AG04449 (cell line): ENCODE measurements at places on chromosomes 7 and 10.

- no peak for DNase-seq
Observed at GRCh38 chr7:10939237-10939910, 34.3 kb upstream of the PHF14 start.

GRCh38 chr10:79022565-79023230 lies 46.1 kb upstream of the ZMIZ1 start:
- no peak for DNase-seq

DNA sequence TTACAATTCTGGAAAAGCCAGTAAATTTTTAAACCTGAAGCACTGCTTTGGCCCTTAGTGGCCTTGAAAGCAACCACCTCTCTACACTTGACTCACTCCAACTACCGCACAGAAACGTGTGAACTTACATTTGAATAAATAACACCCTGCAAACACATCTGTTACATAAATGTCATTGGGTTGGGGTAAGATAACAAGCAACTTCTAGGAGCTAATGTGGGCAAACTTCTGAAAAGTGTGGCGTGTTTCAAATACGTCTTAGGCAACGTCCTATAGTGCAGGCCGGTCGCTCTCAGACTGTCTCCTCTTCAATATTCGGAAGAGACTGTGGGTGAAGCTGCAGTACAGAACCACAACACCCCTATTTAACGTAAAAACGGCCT lies 474 bp downstream of the ORC5 start:
- DNase-seq = no peak

DNA sequence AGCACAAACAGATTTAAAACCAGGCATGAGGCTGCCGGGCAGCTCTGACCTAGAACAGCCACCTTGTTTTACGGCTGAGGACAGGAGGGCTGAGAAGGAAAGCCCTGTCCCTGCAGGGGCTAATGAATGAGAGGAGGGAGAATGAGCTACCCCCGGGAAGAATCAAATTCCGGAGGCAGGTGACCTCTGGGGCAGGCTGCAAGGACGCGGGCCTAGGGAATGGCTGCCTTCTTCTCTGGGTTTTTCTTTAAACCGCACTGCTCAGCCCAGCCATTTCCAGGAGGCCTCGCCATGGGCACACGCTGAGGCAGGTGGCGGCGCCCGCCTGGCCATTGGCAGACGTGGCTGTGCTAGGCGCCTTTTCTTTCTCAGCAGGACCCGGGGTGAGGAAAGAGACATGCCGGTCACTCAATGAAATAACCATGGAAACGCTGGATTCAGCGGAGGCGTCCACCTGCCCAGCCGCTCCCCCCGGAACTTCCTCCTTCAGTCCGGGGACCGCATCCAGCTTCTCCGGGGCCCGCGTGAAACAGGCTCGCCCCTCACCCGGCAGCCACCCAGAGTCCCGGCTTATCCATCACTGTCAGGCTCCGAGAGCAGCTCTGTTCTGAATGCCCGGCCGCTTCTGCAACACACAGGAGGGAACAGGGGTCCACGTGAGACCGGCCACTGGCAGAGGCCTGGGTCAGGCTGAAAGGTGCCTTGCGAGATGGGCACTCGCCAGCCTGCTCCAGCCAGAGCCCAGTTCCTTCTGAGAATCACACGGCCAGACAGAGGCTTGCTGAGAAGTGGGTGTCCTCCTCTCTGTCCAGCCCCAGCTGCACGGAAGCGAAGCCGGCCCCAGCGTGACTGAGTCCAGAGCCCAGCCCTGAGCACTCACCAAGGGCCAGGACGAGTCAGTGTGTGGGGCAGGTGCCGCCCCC lies 82.1 kb downstream of the PDGFA start:
- DNase-seq = no peak

GRCh38 chr7:12715372-12716133 lies 28.1 kb downstream of the ARL4A start:
- DNase-seq = peak; percentile 29

DNA sequence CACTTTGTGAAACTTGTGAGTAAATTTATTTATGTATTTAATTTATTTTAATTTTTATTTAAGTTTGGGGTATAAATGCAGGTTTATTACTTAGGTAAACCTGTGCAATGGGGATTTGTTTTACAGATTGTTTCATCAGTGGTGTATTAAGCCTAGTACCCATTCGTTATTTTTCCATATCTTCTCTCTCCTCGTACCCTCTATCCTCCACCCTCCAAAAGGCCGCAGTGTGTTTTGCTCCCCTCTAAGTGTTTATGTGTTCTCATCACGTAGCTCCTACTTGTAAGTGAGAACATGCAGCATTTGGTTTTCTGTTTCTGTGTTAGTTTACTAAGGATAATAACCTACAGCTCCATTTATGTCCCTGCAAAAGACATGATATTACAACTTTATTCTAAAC lies 145.4 kb upstream of the SMIM30 start:
- no peak for DNase-seq

- DNase-seq = no peak
Observed at GRCh38 chr7:13577566-13578145, 411.8 kb downstream of the ETV1 start.

GRCh38 chr10:80464557-80465450 lies 10.7 kb downstream of the TSPAN14 start:
- no peak for DNase-seq

- no peak for DNase-seq
Observed at GRCh38 chr7:3882782-3883181, 581.7 kb downstream of the SDK1 start.

DNA sequence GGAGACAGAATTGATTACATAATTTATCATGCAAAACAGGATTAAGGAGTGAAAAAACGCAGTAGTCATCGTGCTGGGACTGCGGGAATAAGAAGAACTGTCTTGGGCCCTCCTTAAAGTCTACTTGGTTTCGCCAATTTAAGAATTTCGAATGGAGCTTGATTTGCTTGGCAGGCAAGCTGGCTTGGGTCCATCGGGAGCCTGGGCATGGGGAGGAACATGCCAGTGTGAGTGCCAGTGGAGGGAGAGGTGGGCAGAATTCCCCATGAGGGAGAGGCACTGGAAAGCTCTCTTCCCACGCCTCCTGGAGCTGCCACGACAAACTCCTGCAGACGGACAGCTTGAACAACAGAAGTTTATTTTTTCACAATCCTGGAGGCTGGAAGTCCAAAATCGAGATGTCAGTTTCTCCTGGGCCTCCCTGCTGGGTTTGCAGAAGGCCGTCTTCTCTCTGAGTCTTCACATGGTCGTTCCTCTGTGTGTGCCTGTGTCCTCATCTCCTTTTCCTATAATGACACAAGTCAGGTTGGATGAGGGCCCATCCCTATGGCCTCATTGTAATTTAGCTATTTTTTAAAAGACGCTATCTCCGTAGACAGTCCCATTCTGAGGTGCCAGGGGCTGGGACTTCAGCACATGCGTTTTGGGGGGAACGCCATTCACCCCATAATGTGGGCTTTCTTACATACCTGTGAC lies 528.7 kb upstream of the DPP6 start:
- no peak for DNase-seq

DNA sequence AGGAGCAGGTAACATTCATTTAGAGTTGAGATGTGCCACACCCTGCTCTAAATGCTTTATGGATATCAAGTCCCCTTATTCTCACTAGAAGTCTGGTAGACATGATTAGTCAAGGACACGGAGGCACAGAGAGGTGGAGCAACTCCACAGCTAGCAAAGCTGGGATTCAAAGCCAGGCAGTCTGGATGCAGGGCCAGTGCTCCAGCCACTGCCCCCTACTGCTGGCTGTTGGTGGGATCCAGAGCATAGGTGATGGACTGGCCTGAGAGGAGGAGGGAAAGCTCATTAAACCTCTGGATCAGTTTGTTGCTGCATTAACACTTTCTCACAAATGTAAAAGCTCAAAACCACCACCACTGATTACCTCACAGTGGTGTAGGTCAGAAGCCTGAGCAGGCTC lies 22.6 kb upstream of the KBTBD2 start:
- DNase-seq = no peak

DNA sequence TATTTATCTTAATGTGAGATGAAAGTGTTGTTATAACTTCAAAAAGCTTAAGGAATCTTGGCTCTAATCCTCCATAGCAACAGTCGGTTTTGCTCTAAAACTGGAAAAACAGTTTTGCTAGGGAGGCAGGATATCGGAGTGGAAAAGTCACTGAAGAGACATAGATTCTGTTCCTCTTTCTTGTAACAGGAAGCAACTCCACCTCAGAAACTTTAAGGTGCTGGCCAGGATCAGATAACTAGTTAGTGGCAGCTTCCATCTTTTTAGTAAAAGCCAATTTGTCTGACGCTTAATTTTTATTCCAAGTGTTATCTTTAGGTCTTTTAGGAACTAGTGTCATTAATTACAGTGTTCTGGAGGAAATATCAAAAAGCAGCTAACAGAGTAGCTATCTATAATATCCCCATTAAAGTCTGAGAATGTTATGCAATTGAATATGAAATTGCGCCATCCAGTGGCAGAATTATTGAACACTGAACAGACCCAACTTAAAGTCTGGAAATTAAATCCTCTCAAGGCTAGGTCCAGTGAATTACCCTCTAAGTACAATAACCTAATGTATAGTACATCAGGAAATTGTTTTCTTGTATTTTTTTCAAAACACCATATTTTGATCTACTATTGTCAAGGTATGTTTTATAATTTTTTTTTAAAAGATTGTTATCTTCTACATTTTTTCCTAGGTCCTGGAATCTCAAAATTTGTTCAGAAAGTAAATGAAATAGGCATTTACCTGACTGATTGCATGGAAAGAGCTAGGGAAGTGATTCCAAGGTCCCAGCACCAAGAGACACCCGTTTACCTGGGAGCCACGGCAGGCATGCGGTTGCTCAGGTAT lies 65.9 kb upstream of the CC2D2B start:
- peak; percentile 9 for DNase-seq

GRCh38 chr7:2734084-2734686 lies 46.2 kb downstream of the AMZ1 start:
- DNase-seq = no peak

- no peak for DNase-seq
Observed at GRCh38 chr10:89022734-89023133, 32.1 kb downstream of the FAS start.

GRCh38 chr10:28087661-28088351 lies 88.9 kb upstream of the ODAD2 start:
- DNase-seq = no peak

- DNase-seq = no peak
Observed at GRCh38 chr7:99767662-99768061, 16.3 kb downstream of the CYP3A4 start.

GRCh38 chr7:152054367-152055230 lies 29.1 kb downstream of the GALNT11 start:
- peak; percentile 44 for DNase-seq

GRCh38 chr10:6694447-6695140 lies 114.5 kb upstream of the PRKCQ start:
- DNase-seq = no peak

GRCh38 chr10:42936580-42936979 lies 140.3 kb upstream of the RET start:
- no peak for DNase-seq

- no peak for DNase-seq
Observed at GRCh38 chr7:19999681-20000080, 217.5 kb downstream of the MACC1 start.

GRCh38 chr10:43392748-43393147 lies 16.2 kb downstream of the HNRNPF start:
- no peak for DNase-seq

GRCh38 chr7:52168085-52168484 lies 851.5 kb upstream of the COBL start:
- DNase-seq = no peak
